ENCODE measurements at places on chromosomes 11 and 22.

DNA sequence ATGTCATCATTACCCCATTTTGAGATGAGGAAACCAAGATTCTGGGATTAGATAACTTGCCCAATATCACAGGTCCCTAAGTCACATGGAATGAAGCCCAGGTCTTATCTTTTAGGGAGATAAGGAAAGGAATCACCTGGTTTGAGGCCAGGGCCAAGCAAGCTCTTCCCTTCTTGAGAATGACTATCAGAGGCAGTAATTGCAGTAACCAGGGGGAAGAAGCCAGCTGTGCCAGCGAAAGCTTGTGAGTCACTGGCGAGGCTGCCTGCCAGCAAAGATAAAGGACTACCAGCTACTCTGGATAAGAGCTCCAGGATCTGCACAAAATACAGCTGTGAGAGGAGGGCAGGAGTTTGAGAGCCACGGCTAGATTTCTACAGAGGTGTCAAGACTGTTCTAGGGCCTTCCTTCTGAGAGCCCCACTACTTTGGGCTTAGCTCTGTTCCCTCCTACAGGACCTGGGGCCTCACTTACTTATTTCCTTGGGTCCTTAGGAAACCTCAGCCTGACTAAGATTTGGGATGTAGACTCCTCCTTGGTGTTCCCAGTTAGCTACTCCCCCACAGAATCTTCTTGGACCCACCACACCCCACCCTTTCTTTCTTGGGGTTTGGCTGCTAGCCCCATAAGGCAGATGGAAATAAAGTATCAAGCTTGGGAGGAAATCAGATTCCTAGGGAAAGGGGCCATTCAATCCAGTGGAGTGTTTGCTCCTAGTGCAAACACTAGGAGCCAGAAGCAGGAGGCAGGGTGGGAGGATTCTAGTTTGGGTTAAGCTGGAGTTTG is 9.7 kb upstream of the CCKBR start:
- DNase-seq: peak; percentile 80

DNA sequence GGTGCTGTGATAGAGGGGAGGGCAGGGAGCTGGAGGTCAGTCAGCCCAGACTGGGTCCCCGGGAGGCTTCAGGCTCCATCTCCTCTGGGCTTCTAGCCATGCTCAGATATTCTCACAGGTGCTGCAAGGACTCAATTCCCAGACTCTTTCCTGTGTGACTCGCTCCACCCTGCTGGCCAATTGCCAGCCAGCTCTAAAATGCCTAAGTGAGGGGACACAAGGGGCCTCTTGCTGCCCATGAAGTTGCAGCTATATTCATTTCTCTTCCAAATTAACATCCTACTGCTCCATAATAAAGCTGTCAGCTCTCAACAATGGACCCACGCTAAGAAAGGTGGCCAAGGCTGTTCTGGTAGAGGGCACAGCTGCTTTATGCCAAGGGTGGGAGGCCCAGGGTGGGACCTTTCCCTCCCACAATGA is 101.5 kb downstream of the PLEKHA7 start:
- no peak for DNase-seq

- DNase-seq: no peak
Observed at GRCh38 chr11:126601136-126601535, 245.7 kb downstream of the ST3GAL4 start.

DNA sequence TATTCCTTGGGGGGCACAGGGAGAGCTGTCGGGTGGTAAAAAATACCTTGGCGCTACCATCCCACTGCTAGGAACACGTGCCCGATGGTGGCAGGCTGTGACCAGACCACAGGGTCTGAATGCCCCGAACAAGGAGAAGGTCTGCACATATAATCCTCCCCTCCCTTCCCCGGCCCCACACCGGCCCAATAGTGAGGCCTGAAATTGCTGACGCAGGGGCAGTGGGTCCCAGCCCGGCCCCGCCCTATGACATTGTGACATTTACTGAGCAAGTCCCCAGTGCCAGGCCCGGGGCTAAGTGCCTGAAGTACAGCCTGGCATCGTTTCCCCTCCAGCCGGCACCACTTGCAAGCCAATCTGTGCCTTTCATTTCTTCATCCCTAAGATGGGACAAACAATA is 19.5 kb downstream of the MN1 start:
- peak; percentile 77 for DNase-seq

- no peak for DNase-seq
Observed at GRCh38 chr11:43557553-43558110, 122.9 kb upstream of the HSD17B12 start.

GRCh38 chr22:31569126-31569525 is 72.8 kb downstream of the SFI1 start:
- no peak for DNase-seq

- no peak for DNase-seq
Observed at GRCh38 chr11:67504005-67504949, 886 bp downstream of the PITPNM1 start.

DNA sequence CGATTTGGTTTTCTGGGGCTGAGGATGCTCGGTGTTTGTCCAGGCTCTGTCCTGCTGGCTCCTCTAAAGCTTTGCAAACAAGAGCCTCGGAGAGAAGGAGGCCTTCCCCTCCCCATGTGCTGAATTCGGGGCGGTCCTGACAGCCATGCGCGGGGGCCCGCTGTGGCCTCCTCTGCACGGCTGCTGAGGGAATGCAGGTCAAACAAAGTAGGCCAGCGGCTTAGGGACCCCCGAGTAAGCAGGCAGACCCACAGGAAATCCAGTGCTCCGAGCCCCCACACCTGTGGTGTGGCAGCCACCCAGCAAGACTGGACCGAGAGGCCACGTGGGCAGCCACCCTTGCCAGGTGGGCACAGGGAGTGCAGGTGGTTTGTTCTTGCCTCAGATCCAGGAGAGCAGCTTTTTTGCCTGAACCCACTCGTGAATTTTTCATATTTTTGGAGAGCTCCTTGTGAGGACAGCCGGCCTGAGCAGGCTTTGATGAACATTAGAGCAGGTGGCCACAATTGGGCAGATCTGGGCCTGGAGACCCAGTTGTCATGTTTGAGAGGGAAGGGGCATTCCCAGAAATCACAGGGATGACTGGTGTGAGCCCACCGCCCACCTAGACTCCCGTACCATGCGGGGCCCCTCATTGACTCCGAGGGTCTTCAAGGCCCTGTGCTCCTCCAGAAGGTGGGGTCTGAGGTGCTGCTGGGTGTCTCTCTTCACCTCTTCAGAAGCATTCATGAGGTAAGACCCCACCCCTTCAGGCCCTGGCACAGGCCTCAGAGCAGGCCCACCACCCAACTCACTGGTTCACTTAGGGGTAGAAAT is 43.0 kb upstream of the KCNQ1OT1 start:
- DNase-seq: no peak

GRCh38 chr22:42931421-42932196 is 74.5 kb upstream of the ARFGAP3 start:
- no peak for DNase-seq

DNA sequence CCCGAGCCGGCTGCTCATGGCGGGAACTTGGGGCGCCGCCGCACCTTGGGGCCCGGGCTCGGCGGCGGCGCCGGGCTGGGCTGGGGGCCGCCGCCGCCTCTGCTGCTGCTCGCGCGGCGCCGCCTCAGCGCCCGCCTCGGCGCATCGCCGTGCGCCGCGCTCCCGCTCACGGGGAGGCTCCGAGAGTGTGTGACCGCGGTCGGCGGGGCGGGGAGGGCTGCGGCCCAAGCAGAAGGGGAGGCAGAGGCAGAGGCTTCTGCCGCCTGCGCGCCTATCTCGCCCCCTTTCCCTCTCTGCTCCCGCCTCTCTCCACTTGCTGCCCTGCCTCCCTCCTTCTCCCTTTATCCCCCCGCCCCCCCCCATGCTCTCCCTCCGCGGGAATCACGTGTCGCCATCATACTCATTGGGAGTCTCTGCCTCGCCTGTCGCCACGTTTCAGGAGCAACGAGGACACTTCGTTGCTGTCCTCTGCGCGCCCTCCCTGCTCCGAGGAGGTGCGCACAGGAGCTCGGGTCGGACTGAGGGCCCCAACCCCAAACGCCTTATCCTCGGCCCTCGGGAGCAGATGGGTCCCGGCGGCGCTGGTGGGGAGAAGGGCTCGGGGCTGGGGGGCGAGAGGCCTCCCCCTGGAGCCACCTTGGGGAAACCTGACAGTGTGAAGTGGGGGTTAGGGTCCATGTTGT is at the start of gene GUCY1A2:
GUCY1A2 (minus strand) TSS at position 258 of the 683 bp plus-strand sequence. CDS start 421 bp downstream, outside the sequence.
- peak; percentile 61 for DNase-seq

- no peak for DNase-seq
Observed at GRCh38 chr11:46144741-46145140, 23.5 kb upstream of the PHF21A start.

GRCh38 chr11:68033708-68034045 is 3.2 kb downstream of the NDUFS8 start:
- DNase-seq: no peak

DNA sequence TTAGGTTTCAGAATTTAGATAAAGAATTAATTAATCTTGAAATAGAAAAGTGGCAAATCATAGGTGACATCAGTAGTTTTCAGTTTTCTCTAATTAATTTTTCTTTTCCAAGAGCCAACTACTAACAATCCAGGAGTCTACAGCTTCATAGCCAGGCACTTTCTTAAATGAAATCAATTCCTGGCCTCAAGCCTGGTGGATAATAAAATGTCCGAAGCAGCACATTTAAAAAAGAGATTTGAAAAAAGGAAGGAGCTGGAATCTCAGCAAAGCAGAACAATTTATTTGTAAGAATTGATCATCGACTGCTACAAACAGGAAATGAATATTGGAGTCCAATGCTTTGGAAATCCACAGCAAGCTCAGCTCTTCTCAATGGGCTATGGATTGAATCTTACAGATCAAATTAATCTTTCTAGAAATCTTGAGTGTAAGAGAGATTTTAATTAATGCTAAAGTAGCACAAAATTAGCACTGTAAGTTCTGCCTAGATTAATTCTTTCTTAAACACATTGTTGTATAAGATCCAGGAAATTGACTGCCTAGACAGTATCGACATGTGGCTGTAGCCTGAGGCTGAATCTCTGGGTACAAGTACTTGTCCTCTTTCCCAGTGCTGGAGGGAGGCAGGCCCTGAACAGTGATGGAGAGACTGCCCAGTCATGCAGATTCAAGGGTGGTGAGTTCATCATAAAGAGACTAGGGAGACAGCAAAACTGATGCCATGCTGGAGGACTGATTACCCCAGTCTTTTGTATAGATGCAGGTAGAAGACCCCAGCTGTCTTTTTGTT is 167.8 kb upstream of the POU2AF2 start:
- no peak for DNase-seq

DNA sequence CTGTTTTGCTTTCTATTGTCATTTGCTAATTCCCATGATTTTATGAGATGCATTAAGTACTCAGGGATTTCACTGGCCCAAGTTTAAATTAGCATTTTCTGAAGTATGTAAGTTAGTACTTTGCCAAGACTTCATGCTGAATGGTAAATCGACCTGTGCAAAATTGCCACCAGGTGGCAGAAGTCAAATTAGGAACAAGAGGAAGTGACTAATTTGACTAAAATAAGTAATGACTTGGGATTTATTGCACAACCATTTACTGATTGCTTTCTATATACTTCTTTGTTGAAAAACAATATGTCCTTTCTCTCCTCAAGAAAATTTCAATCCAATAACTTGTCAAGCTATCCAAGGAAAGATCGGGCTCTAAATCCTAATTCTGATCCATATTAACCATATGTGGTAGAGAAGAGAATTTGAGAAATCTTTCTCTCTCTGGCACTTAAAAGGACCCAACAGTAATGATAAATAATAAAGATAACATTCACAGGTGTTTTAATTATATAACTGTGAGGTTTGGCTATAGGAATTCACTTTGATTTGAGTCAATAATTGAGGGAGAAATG is 253.7 kb upstream of the CHORDC1 start:
- DNase-seq: peak; percentile 7

DNA sequence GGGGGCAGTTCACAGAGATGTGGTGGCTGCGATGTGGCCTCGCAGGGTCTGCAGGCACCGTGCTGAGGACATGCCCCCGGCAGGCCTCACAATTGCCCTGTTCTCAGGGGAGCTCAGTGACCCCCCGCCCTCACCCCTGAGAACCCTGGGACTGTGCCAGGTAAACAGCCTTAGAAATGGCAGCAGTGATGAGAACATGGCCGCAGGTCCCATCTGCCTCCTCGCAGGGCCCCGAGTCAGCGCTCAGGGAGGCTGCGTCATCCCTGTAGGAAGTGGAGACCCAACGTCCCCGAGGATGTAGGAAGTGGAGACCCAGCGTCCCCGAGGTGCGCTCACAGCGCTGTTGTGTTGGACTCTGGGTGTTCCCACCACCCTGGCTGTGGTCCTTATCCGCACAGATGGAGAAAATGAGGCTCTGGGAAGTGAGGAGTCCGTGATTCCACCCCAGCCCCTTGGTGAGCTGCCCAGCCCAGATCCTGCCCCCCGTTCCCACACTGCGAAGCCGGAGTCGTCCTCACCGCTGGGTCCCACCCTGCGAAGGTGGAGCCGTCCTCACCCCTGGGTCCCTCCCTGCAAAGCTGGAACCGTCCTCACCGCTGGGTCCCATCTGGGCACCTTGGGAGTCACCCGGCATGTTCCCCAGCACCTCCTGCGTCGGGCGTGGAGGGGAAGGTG is 1086.8 kb downstream of the BRD1 start:
- no peak for DNase-seq

- no peak for DNase-seq
Observed at GRCh38 chr11:71301046-71301857, 48.9 kb upstream of the SHANK2 start.

- no peak for DNase-seq
Observed at GRCh38 chr11:104054911-104055529, 18.6 kb downstream of the DDI1 start.

DNA sequence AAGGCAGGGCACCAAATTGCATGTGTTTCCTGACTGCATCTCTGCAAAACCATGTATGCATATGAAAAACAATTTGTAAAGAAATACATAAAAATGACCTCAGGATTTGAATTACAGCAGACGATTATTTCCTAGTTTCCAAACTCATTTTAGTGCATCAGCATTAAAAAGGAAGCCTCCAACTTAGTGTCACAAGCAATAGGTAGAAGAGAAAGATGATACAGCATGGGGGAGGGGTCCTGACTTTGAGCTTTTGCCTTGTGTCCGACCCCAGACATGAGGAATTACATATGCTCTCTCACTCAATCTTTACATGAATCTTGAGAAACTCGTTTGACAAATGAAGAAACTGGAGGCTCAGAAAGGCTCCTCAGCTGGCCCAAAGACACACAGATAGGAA is 294.6 kb upstream of the NARS2 start:
- DNase-seq: no peak

DNA sequence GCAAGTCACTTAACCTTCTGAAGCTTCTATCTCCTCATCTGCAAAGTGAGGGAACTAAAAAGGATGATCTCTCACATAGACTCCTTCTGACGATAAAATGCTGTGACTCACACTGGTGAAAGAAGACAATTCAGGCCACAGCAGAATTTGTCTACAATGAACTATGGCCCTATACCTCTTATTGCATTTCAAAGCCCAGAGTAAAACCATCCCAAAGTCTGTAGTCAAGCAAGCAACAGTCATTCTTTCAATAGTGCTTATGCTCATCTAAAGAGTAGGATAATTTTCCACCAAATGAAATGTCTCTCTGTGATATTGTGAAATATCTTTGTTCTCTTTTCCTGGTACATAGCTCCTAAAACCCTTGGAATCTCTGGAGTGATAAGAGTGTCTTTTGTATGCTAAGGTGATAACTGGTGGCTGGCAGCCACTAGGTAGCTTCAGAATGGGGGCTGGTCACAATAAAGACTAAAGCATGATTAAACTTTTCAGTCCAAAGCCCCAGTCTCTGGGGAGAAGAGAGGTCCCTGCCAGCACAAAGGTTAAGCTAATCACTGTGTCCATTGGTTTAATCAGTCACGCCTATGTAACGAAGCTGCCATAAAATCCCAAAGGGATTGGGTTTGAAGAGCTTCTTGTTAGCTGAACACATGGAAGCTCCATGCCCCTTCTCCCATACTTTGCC is 30.8 kb downstream of the SYTL2 start:
- no peak for DNase-seq

- DNase-seq: no peak
Observed at GRCh38 chr11:121157756-121158155, 56.7 kb downstream of the TECTA start.

Measured in posterior cingulate gyrus (tissue), 11 donors.